Brain pericyte (primary cell): ENCODE measurements at places on chromosomes 13 and 19.

GRCh38 chr13:26058704-26059103 is 6.9 kb upstream of the SHISA2 start:
- no peak for DNase-seq

- no peak for DNase-seq
Measured at GRCh38 chr13:63149375-63149774, 1733.7 kb upstream of the PCDH20 start.

- no peak for DNase-seq
Measured at GRCh38 chr19:12655546-12655945, 11.0 kb downstream of the MAN2B1 start.

- DNase-seq: no peak
Measured at GRCh38 chr19:50191216-50191615, 12.2 kb upstream of the MYH14 start.

- DNase-seq: no peak
Measured at GRCh38 chr13:110562696-110563462, 1.4 kb upstream of the RAB20 start.

- no peak for DNase-seq
Measured at GRCh38 chr13:30908416-30908980, 2.4 kb downstream of the MEDAG start.

GRCh38 chr13:33642374-33643065 is 175.4 kb upstream of the RFC3 start:
- DNase-seq: no peak

GRCh38 chr13:111897178-111897845 is 169.6 kb upstream of the SOX1 start:
- DNase-seq: no peak

DNA sequence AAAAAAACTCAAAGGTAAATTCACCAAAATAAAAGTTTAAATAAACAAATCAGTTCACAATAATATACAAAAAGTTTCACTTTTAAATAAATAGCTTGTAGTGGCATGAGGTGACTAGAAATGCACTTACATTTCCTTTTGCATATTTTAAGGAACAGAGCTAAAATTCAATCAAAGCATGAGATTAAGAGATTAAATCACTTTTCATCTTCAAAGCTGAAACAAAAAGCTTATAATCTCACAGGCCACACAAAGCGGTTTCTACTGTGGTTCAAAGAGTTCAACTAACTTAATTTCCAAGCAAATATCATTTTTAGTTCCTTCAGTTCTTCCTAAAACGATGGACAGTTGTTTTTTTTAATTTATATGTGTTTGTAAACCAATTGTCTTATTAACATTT is 38.9 kb downstream of the TSC22D1 start:
- no peak for DNase-seq

GRCh38 chr19:14475251-14476073 is at the start of gene PTGER1:
Gene PTGER1, minus strand, starts transcription at chr19:14475354. Its CDS starts 1,034 bp downstream, at chr19:14474320.
- DNase-seq: no peak

DNA sequence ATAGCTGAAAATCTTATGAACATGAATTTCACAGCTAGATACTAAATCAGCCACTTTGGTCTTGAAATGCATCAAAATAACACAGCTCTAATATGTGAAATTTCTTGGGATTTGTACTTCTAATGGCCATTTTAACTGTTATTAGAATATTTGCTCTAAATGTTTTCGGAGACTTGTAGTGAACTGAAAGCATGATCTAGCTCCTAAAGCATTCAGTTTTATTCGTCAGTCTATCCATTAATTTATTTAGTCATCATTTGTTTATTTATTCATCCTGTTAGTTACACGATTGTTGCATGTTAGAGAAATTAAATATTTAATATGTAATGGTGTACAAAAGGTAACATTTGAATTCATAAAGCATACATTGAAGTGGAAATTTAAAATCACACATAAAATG is 1132.7 kb downstream of the SLITRK1 start:
- no peak for DNase-seq

DNA sequence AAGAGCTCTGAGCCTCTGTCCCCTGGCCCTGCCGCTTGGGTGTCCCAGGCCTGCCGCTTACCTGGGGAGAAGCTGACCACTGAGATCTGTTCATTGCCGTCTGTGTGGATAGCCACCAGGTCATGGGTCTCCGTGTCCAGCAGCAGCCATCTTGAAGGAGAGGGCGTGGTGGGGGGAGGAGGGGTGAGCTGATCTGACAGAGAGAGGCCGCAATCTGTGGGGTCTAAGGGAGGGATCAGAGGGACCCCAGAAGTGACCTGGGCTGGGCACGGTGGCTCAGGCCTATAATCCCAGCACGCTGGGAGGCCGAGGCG is 14.6 kb upstream of the GPR4 start:
- DNase-seq: no peak

DNA sequence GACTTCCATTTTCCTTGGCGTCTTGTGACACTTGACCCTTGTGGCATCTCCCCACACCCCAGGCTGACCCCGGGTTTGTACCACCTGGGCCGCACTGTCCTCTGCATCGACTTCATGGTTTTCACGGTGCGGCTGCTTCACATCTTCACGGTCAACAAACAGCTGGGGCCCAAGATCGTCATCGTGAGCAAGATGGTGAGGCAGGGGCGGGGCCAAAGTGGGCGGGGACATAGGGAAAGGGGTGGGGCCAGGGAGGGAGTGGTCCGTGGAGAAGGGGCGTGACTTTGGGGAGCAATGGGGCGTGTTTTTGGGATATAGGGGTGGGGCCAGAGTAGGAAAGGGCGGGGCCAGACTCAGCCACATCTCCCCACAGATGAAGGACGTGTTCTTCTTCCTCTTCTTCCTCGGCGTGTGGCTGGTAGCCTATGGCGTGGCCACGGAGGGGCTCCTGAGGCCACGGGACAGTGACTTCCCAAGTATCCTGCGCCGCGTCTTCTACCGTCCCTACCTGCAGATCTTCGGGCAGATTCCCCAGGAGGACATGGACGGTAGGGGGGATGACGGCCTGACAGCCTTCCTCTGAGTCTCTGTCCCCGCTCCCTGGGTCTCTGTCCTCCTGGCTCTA is 42.8 kb downstream of the TRPM4 start:
- DNase-seq: no peak

GRCh38 chr13:50928102-50928501 is 18.5 kb downstream of the RNASEH2B start:
- no peak for DNase-seq

GRCh38 chr19:29529646-29530539 is 4.1 kb downstream of the VSTM2B start:
- DNase-seq: no peak

DNA sequence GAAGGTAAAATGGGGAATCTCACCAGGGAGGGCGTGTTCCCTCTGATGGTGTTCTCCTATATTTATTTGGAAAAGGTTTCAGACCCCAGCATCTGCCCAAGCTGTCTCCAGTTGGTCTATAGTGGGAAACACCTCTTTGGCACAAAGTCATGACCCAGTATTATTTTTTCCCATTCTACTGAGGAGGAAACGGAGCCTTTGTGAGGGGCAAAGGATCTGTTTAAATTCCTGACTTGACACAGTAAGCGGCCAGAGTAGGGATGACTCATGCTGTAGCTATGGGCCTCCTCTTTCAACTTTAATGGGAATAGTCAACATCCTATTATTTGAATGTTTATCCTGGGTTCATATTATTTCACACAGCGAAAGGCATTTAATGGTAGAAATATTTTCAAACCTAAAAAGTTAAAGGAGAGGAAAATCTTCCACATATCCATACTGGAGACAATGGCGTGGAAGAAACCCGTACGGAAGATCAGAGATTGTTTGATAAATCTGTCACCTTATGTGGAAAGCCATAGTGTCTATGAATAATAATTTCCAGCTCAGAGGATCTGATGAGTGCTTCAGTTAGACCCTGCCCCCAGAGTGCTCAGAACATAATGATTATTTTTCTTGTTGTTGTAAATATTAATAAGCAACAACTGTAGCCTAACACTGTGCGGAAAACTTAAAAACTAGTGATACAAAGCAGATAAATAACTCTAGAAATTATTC is 126.0 kb downstream of the FOXO1 start:
- DNase-seq: peak; percentile 52

GRCh38 chr19:28485292-28485691 is 727.7 kb downstream of the UQCRFS1 start:
- no peak for DNase-seq

GRCh38 chr19:7864690-7865074 is 9.5 kb downstream of the PRR36 start:
- no peak for DNase-seq

DNA sequence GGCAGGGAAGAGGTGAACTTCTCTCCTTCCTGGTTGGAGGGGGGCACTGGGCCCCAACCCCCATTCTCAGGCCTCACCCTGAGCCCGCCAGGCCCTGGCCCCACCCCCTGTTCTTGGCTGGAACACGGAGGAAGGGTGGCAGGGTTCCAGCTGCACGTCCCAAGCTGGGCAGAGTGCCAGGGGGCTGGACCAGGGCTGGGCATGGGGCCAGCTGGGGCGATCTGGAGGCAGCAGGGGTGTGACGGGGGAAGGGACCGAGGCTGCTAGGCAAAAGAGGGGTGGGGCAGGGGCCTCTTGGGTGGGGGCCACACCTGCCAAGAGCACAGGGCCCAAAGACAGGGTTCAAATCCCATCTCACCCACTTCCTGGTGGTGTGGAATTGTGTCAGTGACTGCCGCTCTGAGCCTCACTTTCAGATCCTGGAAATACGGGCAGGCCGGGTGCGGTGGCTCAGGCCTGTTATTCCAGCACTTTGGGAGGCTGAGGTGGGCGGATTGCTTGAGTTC is 2.2 kb downstream of the HIF3A start:
- DNase-seq: peak; percentile 97

GRCh38 chr19:531753-532560 is at the start of gene CDC34:
Gene CDC34, plus strand, starts transcription at chr19:531760. Its CDS starts 172 bp downstream, at chr19:531932.
- no peak for DNase-seq

- DNase-seq: no peak
Measured at GRCh38 chr19:2040647-2041432, 10.2 kb downstream of the MKNK2 start.

DNA sequence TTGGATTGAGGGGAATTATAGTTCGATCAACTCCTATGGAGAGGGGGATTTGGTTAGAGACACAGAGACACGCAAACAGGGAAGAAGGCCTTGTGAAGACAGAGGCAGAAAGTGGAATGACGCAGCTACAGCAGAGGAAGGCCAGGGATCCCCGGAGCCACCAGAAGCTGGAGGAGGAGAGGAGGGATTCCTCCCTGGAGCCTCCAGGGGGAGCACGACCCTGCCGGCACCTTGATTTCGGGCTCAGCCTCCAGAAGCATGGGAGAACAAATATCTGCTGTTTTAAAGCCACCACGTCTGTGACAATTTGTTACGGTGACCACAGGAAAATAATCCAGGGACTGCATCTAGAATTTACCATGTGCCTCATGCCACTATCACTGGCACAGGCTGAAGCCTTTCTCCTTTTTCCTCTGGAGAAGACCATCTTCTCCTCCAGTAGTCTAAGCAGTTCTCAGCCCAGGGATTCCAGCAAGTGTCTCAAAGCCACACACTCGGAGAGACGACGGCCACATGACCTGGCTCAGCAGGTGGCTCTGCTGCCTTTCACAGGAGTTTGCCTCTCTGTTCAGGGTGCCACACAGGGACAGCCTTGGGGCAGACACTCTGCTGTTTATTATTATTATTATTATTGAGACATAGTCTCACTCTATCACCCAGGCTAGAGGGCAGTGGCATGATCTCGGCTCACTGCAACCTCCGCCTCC is 39.9 kb upstream of the CCNE1 start:
- DNase-seq: no peak

DNA sequence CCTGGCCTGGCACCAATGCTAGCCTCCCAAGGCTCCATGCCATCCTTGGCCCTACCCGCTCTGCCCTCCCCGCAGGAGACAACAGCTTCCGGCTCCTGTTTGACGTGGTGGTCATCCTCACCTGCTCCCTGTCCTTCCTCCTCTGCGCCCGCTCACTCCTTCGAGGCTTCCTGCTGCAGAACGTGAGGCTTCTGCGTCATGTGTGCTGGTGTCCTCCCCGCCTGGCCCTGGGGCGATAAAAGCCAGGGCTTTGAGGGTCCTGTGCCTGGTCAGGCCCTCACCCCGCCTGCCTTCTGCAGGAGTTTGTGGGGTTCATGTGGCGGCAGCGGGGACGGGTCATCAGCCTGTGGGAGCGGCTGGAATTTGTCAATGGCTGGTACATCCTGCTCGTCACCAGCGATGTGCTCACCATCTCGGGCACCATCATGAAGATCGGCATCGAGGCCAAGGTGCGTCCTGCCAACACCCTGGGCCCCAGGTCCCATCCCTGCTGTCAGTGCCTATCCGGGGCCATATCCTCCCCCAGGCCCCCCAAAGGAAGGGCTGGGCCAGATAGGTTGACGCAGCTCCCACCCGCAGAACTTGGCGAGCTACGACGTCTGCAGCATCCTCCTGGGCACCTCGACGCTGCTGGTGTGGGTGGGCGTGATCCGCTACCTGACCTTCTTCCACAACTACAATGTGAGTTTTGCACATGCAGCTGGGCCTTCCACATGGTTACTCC is 6.3 kb downstream of the MCOLN1 start:
- no peak for DNase-seq

DNA sequence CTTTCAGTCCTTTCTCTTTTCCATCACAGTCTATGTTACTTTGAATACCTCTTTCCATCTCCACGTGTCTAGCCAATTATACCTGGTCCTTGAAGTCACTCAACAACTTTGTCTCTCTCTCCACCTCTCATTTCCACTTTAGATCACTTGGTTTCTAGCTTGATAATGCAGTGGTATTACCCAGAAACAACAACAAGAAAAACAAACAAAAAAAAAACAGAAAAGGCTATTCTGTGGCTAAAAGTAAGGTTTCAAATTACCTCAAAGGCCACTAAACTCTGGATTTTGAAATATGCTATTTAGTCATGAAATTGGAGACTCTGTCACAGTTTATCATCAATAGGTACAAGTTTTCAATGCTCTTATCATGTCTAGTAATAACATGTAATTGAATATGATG is 184.8 kb downstream of the PCDH9 start:
- no peak for DNase-seq

DNA sequence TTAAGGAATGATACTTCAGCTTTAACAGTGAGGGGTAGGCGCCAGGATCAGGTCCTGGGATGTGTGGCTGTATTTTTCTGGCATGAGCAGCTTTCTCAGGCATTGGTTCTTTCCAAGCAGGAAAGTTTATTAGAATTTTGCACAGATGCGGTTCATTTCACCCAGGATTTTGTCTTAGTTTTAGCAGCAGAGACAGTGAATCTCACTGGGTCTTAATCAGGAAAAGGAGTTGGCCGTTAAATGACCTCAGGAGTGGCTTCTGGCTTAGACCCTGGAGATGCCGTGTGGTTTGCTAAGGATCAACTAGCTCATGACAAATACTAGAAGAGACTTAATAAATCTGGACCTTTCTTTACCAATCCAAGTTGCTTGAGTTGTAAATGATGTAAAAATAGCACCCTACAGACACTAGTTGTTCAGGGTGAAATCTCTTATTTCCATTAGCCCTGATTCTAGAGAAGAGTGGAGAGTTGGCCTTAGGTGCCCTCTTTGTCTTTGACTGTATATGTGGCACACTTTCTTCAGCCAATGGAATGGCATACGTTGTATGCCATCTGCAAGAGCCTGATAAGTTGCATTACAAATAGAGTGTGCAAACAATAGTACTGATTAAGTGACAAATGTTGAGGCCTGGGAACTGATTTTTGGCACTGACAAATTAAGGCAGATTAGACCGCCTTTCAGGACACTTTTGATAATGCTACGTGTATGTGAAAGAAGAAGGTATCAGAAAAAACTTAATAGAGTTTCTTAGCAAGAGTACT is 34.0 kb downstream of the LRCH1 start:
- DNase-seq: no peak
